ENCODE measurements at places on chromosomes 5 and 9. TPM values are rescaled to one million over a fixed set of nuclear protein-coding genes. Genes with fewer than 3 reads are reported as not detected.

- ATAC-seq, result no peak
Observed at GRCh38 chr5:174916227-174916626, 191.8 kb downstream of the MSX2 start.

- no peak for ATAC-seq
Observed at GRCh38 chr9:91408475-91408874, 15.2 kb downstream of the NFIL3 start.

GRCh38 chr9:93205045-93205768, 21.3 kb downstream of the WNK2 start:
- peak; percentile 39 for ATAC-seq

DNA sequence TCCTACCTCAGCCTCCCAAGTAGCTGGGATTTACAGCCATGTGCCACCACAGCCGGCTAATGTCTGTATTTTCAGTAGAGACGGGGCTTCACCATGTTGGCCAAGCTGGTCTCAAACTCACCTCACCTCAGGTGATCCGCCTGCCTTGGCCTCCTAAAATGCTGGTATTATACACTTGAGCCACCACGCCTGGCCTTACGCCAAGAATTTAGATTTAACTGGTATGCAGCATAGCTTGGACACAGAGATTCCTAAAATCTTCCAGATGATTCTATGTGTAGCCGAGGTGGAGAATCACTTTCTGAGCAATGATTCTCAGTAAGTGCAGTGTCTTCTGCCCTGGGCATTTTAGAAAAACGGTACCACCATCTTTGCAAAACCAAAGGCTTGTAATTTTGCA, 74.1 kb downstream of the HABP4 start:
- ATAC-seq, result no peak

GRCh38 chr9:36566813-36567221, 5.9 kb upstream of the MELK start:
- peak; percentile 67 for ATAC-seq

GRCh38 chr9:99822109-99822805, 572 bp downstream of the NR4A3 start:
- no peak for ATAC-seq

DNA sequence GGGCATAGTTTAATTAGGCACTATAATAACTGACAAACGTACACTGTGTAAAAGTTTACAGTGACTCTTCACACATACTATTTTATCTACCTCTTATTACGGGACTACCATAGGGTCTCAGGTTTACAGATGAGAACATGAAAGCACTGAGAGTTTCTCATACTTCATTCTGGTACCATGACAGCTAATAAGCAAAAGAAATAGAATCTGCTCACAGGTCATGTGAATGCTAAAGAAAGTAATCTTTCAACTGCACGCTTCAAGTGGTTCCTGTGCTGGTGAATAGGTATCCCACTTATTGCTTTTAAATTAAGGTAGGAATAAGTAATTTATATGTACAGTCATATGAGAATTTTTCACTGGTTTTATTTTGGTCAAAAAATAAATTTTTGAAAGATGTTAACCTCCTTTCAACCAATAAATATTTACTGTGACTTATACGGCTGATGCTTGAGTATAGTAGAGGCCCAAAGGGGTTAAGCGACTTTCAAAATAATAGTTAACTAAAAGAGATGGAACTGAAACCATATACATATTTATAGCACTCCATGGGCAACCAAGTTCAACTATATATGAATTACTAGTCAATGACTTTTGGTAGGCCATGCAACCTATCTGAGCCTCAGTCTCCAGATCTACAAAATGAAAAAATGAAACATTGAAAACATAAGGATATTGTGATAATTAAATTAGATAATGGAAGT, 8.1 kb downstream of the CDKN2A start:
- no peak for ATAC-seq

DNA sequence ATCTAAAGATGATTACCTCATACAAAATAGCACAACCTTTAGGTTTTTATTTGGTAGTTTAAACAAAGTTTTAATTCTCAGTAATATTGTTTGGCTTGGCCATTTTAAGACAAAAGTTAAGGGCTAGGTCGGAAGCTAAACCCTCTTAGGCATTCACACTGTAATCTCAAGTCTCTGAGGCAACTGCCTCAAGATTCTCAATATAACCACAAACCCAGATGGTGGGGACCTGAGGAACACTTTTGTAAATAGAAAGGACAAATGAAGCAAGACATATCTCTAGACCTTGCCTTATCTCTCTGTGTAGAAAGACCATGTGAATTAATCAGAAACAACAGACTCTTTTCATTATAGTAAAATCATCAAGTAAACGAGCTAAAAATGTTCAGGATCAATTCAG, 500.2 kb upstream of the CDH6 start:
- no peak for ATAC-seq

DNA sequence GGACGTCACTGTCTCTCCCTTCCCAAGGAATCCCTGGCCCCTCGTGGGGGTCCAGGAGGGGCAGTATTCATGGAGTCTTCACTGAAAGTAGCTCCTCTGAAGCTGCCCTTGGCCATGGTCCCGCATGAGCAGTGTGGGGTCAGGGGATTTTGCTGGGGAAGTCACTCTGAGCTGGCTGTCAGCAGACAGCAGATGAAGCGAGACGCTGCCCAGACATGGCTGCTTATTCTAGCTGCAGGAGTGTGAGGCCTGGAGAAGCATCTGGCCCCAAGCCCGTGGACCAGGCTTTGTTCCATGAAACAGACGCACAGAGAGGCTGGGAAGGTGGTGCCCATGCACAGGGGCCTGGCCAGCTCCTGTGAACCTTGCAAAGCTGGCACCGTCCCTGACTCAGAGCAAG, 21.5 kb upstream of the ASS1 start:
- no peak for ATAC-seq

DNA sequence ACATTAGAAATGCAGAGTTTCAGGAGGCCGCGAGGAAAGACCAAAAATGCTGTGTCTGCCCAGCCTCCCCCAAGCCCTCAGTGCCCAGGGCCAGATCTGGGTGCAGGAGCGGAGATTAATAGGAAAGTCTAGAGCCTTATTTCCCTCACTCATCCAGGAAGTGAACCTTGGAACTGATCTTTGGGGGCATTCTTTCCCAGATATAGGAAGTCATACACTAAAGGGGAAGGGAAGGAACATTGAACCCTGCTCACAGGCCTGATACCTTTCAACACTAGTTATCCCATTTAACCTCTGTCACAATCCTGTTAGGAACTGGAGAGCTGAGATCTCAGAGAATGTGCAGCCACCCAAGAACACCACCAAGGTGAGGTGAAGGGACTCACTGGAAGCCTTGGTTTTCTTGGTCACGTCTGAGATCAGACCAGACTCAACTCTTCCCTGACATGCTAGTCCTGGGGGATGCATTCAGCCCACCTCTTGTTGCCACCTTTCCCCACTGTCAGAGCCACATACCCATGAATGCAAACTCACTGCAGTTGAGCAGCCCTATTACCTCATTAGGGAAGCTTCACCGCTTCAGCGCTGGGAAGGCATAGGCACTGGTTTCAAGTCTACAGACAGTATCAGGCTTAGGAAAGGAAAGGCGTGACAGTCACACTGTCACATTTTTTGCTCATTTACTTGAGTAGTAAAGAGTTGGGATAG, 95.0 kb downstream of the KIAA1958 start:
- no peak for ATAC-seq

DNA sequence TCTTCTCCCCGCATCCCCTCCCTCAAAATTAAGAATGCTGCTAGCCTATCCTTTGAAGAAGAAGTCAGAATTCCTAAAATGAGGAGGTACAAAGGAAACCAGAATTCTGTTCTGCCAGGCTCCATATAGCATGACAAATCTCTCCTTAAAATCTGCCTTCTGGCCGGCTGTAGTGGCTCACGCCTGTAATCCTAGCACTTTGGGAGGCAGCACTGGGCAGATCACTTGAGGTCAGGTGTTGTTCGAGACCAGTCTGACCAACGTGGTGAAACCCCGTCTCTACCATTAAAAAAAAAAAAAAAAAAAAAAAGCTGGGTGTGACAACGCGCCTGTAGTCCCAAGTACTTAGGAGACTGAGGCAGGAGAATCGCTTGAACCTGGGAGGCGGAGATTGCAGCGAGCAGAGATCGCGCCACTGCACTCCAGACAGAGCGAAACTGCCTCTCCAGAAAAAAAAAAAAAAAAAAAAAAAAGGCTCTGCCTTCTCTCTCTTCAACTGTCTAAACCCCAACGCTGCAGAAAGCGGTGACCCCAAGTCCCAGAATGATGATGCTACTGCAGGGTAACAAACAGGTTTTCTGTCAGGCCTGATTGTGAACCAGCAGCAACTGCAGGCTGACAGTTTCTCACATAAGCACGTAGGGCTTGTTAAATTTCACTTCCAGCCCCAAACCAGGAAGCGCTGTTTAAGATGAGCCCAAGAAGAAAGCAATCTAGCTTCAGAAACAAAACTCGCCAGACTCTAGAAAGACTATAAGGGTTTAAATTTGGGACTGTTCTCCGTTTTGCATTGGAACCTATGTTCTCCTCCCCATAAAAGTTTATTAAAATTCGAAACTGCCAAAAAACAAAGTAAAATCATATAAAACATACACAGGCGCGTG, 963 bp upstream of the CAST start:
- ATAC-seq, result no peak

DNA sequence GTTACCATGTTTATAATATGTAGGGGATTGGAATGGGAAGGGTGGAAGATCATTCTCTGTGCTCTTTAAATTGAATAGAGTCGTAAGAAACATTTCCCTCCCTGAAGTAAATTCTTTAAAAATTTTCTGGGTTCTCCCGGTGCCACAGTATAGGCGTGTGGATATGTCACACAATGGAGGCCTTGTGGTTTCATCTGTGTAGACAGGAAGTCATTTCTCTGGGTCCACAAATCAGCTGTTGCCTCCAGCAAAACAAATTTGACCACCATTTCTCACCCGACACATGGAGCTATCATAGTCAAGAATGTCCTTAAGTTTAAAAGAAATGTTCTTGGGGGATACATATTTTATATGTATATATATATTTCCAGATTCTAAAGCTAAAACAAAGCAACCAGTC, 17.4 kb downstream of the CEP78 start:
- ATAC-seq, result no peak

- ATAC-seq, result no peak
Observed at GRCh38 chr5:142800776-142801494, 30.8 kb downstream of the ARHGAP26 start.

- peak; percentile 63 for ATAC-seq
Observed at GRCh38 chr5:62779010-62779422, 200.4 kb downstream of the LRRC70 start.

GRCh38 chr5:96668725-96669124, 6.5 kb downstream of the CAST start:
- ATAC-seq, result no peak

GRCh38 chr9:136703276-136703860, 9.0 kb upstream of the DIPK1B start:
- ATAC-seq, result no peak

- no peak for ATAC-seq
Observed at GRCh38 chr5:18652404-18653215, 1018.4 kb downstream of the TAF11L14 start.

- ATAC-seq, result no peak
Observed at GRCh38 chr5:5617024-5617423, 194.5 kb downstream of the ICE1 start.

- no peak for ATAC-seq
Observed at GRCh38 chr5:152942633-152943336, 537.7 kb upstream of the NMUR2 start.

DNA sequence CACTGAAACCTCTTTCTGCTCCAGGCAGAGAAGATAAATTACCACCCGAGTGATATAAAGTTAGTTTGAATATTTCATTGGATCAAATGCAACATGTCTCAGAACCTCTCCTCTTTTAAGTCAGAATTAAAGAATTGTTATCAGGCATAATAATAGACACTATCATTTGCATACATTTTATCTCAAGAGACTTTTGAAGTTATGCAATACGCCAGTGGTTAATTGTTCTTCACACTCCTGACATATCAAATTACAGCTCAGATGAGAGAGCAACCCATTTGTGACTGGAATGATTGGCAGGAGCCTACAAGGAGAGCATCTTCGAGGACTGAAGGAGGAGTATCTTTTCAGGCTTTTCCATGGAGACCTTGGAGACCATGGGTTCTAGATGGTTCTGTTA, 452.2 kb downstream of the KDM4C start:
- no peak for ATAC-seq

DNA sequence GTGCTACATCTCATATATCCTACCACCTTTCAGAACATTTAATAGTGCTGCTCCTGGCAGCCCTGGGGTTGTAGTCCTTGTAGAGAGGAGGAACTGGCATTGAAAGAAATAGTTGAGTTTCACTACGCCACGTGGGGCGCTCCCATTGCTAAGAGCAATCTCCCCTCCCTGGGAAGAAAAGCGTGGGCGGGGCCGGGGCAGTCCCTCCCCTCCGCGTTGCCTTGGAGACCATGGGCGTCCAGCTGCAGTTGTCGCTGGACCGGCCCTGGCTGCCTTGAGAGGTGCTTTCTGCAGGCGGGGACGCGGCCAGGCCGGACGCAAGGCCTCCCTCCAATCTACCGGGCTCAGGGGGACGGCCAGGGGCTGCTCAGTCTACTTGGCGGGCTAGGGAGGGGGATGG, 368 bp upstream of the CCDC180 start:
- ATAC-seq, result peak; percentile 99

DNA sequence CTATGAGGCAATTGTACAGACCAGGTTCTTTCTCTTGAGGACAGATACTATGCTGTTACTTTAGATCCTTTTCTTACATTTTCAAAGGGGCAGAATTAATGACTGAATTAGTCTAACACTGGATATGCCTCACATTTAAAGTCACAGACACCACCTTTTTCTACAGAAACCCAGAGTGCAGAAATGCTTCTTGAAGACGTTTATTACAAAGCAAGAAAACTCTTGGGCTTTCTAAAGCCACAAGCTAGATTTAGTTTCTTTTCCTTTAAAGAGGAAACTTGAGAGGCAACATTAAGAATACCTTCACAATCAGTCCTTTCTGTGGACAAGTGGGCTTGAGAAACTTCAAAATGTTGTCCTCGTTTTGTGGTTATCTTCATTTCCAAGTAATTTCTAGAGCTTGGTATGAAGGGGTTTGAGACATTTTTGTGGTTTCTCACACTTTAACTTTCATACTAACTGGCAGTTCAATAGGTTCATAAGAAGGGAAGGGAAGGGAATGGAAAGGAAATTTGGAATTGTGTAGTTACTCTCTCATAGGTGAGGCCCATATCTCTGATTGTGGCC, 527.4 kb downstream of the RASEF start:
- no peak for ATAC-seq

DNA sequence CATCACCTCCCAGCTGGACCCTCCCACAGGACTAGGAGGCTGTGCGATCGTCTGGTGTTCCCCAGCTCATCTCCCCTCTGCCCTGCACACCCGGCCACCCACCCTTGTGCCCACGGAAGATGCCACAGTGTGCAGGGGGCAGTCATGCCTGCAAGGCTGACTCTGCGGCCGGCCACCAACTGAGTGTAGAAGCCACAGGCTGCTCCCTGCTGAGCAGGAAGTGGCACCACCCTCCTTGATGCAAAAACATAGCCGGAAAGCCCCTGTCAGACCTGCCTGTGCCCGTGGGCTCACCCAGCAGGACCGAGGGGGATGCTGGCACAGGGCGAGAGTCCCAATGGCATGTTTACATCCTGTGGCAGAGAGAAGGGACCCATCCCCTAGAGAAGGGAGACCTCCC, 40.3 kb upstream of the SLC12A7 start:
- ATAC-seq, result no peak

GNPDA1 gene
- total RNA-seq, result 28.6 TPM

TMEM232 gene
- 3.5 TPM for total RNA-seq

BTNL8 gene
- total RNA-seq, result not detected

CMYA5 gene
- 1.4 TPM for total RNA-seq

RNF208 gene
- total RNA-seq, result 2.8 TPM

Measured in motor neuron (in vitro differentiated cells).